ENCODE measurements at places on chromosomes 12 and 14. TPM values are rescaled to one million over a fixed set of nuclear protein-coding genes. Genes with fewer than 3 reads are reported as not detected.

The SLC41A2 gene
- total RNA-seq = 16.7 TPM

The MLXIP gene
- total RNA-seq = 10.4 TPM

The BATF gene
- not detected for total RNA-seq

The PAH gene
- total RNA-seq = not detected

The GPR65 gene
- total RNA-seq = not detected

The RPGRIP1 gene
- not detected for total RNA-seq

The TRPV4 gene
- total RNA-seq = 1.1 TPM

The ASPG gene
- not detected for total RNA-seq

The IFI27L1 gene
- 18.1 TPM for total RNA-seq

The SERPINA12 gene
- not detected for total RNA-seq

The ADCY6 gene
- total RNA-seq = 56.3 TPM

The CARMIL3 gene
- total RNA-seq = 0.17 TPM

The KMT2D gene
- total RNA-seq = 17.5 TPM

The ZNF219 gene
- 0.63 TPM for total RNA-seq

The PLEKHD1 gene
- under 0.01 TPM for total RNA-seq

The MMP19 gene
- total RNA-seq = 6.1 TPM

The IQSEC3 gene
- 0.17 TPM for total RNA-seq

The PTCSC3 gene
- not detected for total RNA-seq

The PLEK2 gene
- 2.6 TPM for total RNA-seq

The ANG gene
- total RNA-seq = 3.9 TPM

The KRT80 gene
- under 0.01 TPM for total RNA-seq

The BRF1 gene
- 36.5 TPM for total RNA-seq

The OR4K5 gene
- total RNA-seq = not detected

The MGP gene
- total RNA-seq = 6.7 TPM

The MYF6 gene
- total RNA-seq = not detected

The SERPINA10 gene
- total RNA-seq = not detected

The DNAI7 gene
- 0.16 TPM for total RNA-seq

The CEBPE gene
- 0.16 TPM for total RNA-seq

The P2RX2 gene
- total RNA-seq = 0.16 TPM

The CCDC38 gene
- not detected for total RNA-seq

The GCN1 gene
- 66.7 TPM for total RNA-seq

The NTS gene
- 43.5 TPM for total RNA-seq

The COX8C gene
- not detected for total RNA-seq

Measured in bronchial smooth muscle cell (primary cell).